ENCODE measurements at places on chromosomes 16 and 17.

DNA sequence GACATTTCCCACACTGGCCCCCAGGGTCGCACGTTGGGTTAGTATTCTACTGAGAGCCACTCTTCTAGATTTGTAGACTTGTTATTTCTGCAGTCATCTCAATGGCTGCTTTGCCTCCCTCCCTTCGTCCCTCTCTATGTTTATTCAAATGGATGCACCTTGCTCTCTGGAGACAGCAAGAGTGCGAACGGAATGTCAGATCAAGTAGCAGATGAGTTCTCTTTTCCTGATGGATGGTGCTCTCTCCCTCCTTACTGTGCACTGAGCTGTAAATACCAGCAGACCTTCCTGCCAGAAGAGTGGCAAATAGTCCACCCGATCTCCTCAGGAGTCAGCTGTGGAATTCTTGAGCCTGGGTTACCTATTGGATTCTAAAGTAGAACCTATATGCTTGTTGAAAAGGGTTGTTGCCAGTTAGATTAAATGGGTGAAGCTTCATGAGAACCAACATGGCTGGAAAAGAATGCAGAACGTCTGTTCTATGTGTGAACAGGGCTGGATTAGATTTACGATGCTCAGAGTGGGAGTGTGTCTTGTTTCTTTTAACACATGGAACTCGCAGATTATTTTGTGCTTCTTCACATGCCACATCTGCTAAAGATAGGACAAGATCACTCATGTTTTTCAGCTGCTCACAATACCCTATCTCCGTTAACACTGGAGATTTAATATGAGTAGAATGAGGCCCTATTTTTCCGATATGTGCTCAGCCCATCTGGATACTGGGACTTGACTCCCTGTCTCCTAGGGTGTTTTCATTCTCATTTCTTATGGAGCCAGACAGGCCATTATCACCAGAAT, 6.1 kb downstream of the GNAO1 start:
- DNase-seq: no peak

DNA sequence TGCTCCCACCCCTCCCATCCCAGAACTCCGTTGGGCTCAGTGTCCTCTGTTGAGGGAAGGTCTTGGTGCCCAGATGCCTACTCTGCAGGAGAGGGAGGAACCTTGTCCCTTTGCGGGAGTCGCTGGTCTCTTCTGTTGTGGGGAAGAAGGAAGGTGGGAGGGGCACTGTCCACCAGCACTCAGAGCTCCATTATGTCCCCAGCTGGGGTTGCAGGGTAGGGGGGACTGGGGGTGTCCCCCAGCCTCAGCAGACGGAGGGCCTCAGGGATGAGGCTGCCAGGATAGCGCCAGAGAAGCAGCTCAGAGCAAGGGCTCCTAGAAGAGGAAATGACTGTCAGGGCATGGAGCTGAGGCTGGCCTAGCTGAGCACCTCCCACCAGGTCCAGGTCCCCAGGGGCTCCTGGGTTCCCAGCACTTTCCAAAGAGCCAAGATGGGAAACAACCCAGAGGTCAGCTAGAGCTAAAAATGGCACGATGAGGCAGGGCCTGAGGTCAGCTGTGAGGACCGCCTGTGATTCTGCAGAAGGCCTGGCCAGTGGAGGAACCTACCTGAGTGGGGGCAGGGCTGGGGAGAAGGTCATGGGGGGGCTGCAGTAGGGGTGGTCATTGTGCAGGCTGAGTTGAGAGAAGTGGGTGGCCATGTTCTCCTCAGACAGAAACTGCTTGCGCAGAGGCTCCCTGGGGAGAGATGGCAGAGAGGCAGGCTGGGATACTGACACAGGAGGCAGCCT, 893 bp downstream of the HCFC1R1 start:
- DNase-seq: peak; percentile 12

DNA sequence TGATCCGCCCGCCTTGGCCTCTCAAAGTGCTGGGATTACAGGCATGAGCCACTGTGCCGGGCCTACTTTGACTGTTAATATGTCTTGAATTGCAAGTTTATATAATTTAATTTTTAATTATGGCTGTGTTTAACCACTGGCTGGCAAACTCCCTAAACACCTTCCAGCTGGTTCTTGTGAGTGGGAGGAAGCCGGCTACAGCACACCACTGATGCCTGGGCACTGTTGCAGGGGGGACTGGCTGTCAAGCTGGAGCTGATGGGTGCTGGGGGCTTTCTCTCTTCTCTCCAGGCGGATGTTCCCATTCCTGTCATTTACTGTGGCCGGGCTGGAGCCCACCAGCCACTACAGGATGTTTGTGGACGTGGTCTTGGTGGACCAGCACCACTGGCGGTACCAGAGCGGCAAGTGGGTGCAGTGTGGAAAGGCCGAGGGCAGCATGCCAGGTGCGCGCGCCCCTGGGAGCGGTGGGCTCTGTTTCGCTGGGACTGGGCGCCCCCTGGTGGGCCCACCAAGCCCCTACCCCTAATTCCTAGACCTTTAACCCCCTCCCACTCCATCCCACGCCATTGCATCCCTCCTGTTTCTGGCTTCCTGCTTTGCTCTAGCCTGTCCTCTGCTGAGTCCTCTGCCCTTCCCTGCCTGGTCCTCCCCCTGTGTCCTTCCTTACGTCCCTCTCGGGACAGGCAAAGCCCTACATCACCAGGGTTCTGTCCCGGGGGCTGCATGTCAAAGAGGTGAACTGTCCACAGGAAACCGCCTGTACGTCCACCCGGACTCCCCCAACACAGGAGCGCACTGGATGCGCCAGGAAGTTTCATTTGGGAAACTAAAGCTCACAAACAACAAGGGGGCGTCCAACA, 9.5 kb downstream of the TBX21 start:
- no peak for DNase-seq

DNA sequence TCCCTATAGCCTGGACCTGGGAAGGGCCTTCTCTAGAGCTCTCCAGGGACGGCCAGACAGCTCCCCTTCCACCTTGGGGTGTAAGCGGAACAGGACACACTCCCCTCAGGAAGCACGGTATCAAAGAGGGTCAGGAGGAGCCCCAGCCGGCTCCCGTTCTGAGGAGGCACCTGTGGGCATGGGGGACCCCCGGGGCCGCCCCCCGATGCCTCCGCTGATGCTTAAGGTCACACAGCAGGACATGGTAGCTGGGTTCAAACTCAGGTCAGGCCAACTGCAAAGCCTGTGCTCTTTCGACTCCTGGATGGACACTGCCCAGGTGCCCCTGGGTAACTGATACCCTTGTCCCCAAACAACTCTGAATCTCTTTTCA, 49.8 kb downstream of the CMIP start:
- DNase-seq: no peak

- DNase-seq: peak; percentile 70
Observed at GRCh38 chr16:85296859-85297660, 184.8 kb upstream of the CIBAR2 start.

- no peak for DNase-seq
Observed at GRCh38 chr17:73324160-73324475, 12.3 kb upstream of the CDC42EP4 start.

GRCh38 chr16:58499092-58499511, 841 bp upstream of the NDRG4 start:
- no peak for DNase-seq

DNA sequence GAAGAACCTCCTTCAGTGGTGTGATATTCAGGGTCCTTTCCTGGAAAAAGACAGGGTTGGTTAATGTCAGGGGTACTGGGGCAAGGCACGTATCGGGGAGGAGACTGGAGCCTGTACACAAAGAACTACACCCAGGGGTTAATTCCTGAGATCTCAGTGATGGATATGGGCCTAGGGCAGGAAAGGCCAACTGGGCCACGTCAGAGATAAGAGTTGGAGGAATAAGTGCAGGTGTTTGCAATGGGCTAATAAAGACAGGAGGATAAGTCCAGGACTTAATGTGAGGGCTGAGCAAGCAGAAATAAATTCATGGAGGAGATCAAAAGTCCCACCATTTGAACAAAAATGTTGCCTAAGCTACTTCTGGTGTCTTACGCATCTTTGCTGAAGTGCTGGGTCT, 10.4 kb upstream of the HERPUD1 start:
- DNase-seq: no peak

- no peak for DNase-seq
Observed at GRCh38 chr16:72226136-72226535, 54.2 kb upstream of the PMFBP1 start.

DNA sequence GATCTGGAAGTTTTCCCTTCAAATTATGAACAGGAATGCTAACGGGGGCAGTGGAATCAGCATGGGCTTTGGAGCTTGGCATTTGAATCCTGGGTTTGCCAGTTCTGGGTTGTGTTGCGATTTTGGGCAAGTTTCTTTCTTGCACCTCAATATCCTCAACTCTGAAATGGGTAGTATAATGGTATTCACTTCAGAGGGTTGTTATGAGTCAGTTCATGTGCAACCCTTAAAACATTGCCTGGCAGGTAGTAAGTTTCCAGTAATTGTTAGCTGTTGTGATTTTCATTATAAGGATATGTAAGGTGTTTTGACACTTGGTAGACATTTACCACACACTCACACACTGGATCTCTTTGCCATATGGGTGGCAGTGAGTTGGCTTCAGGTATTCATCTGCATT, 33.4 kb downstream of the SNX29 start:
- DNase-seq: no peak

- DNase-seq: no peak
Observed at GRCh38 chr17:4345581-4346252, 20.8 kb downstream of the UBE2G1 start.

GRCh38 chr16:23607726-23608125, 11.6 kb upstream of the NDUFAB1 start:
- no peak for DNase-seq

- peak; percentile 83 for DNase-seq
Observed at GRCh38 chr17:21252796-21253645, at the start of gene NATD1. TSS of gene NATD1 (minus strand) at chr17:21253410. CDS start at chr17:21253264, 146 bp downstream.

- DNase-seq: no peak
Observed at GRCh38 chr16:15973421-15973820, 24.0 kb downstream of the ABCC1 start.

DNA sequence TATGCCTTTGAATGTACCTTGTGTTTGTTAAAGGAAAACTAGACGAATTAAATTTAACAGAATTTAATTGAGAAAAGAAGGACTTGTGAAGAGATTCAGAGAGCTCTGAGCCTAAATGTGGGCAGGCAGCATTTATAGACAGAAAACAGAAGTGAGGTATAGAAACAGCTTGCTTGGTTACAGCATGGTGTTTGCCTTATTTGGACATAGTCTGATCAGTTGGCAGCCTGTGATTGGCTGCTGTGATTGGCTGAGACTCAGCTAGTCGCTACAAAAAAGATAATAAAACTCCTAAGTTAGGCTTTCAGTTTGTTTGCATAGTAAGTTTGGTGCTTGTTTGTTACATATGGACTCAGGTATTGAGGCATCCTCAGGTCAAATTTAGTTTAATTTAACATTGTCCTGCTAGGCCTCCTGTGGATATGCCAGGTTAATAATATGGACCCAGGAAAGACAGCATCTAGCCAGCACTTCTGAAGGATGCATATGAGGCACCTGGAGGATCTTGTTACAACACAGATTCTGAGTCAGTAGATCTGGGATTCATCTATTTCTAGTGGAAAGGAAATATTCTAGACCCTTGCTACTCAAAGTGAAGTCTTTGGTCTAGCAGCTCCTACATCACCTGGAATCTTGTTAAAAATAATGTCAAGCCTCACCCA, 43.4 kb downstream of the SLFN5 start:
- peak; percentile 6 for DNase-seq

- DNase-seq: no peak
Observed at GRCh38 chr17:19736071-19736470, 12.0 kb downstream of the ALDH3A1 start.

GRCh38 chr16:77711179-77711578, 11.1 kb upstream of the NUDT7 start:
- DNase-seq: no peak

DNA sequence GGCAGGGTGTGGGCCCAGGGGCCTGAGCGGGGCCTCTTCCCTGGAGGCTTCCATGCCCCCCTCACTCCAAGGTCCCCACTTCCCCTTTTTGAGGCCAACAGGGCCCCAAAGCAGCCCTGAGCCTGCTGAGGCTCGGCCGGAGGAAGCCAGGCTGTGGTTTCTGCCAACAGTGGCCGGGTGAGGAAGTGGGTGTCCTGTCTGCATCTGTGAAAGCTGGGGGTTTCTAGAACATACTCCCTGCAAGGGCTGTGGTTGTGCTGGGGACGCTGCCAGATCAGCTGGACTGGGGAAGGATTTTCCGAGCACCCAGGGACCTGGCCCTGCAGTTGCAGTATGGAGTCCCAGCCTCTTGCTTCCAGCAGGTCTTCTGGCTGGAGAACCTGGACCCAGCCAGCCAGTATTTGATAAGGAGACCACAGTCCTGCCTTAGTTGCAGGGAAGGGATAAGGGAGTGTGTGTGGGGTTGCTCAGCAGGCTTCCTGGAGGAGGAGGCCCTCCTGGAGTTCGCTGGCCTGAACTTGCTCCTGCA, 15.7 kb downstream of the ADCY7 start:
- DNase-seq: peak; percentile 98

DNA sequence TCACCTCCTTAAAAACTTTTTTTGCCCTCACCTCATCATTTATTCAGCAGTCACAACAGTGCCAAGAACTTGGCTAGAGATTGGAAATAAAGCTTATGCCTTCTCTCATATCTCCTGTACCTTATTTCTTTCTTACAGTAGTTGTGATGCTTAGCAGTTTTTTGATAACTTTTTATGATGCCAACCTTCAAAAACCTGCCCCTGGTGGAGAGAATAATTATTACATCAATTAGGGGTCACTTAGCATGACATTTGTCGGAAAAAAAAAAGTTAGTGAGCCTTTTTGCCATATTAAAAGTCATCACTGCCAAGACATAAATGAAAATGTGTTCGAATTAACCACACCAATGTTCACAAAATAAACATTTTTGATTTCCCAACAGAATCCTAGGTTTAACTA, 296.6 kb downstream of the WWOX start:
- peak; percentile 20 for DNase-seq

DNA sequence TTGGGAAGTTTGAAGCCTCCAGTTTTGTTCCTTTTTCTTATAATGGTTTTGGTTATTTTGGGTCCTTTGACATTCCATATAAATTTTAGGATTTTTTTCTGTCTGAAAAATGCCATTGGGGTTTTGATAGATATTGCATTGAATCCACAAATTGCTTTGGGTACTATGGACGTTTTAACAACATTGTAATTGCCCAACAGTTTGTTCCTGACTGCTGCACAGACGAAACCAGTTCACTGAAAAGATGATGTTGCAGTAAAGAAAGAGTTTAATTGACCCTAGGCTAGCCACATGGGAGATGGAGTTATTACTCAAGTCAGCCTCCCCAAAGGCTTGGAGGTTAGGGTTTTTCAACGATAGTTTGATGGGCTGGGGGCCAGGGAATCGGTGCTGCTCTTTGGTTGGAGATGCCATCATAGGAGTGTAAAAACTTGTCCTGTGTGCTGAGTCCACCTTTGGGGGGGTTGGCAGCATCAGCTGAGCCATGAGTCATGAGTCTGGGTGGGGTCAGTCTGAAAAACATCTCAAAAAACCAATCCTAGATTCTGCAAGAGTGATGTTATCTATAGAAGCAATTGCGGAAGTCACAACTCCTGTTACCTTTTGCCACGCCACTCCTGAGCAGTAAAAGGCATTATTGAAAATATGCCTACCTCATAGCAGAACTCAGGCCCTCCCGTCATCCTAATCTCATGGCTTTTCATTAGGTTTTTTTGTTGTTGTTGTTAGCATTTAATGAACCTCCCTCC, 2.7 kb upstream of the PRSS41 start:
- DNase-seq: peak; percentile 2

Data from RPMI8226 (cell line).